GM10248 (cell line): ENCODE measurements at places on chromosomes 2 and 18.

- no peak for DNase-seq
Observed at GRCh38 chr2:47226132-47226922, 71.2 kb upstream of the STPG4 start.

- DNase-seq, result no peak
Observed at GRCh38 chr2:140436936-140437335, 1656.7 kb upstream of the NXPH2 start.

GRCh38 chr18:76673281-76674185 is 148.8 kb upstream of the ZNF236 start:
- no peak for DNase-seq

DNA sequence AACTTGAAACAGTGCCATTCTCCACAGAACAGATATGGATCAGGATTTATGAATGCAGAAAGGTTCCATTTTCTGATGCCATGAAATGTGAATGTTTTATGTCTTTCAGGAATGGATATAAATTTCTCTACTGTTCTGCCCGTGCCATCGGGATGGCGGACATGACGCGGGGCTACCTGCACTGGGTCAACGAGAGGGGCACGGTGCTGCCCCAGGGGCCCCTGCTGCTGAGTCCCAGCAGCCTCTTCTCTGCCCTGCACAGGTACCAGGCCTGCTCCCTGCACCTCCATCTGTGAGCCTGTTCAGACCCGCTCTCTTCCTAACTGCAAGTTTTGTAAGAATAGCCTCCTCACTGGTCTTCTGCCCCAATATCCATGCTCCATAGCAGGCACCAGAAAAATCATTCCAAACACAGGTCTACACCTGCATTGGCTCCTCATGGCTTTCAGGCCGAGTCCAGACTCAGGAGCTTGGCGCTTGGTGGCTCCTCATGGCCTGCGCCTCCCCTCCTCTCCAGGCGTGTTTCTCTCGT is 68.6 kb downstream of the LPIN1 start:
- DNase-seq, result no peak

- no peak for DNase-seq
Observed at GRCh38 chr2:116804901-116805300, 1009.6 kb upstream of the DDX18 start.
